Activated naive CD4-positive, alpha-beta T cell (primary cell): ENCODE measurements at places on chromosomes 6 and 20.

- no peak for DNase-seq
Observed at GRCh38 chr20:57412347-57413029, 21.3 kb downstream of the RBM38 start.

DNA sequence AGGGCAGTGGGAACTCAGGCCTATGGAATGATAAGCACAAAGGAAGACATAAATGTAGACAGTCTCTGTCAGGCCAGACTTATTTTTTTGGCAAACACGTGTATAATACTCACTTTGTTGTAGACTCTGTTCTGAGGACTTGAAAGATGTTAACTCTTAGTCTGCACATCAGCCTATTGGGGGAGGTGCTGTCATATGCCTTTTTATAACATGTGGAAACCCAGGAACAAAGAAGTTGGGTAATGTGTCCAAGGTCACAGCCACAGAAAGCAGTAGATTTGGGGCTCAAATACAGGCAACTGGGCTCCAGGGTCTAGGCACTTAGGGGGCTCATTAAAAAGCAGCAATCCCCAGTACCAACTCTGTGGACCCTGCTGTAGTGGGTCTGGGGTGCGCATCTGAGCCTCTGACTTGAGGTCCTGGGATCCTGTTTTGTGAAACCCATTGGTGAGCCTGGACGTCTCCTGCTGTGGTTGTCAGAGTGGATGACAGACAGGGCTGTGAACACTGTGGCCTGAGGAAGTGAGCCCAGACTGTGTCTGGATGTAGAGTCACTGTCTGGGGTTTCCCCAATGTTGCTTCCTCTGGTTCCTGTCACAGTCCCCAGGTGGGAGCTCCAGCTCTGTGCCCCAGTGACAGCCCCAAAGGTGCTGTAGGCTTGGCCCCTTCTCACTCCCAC is 50.0 kb downstream of the CDH26 start:
- DNase-seq: no peak

DNA sequence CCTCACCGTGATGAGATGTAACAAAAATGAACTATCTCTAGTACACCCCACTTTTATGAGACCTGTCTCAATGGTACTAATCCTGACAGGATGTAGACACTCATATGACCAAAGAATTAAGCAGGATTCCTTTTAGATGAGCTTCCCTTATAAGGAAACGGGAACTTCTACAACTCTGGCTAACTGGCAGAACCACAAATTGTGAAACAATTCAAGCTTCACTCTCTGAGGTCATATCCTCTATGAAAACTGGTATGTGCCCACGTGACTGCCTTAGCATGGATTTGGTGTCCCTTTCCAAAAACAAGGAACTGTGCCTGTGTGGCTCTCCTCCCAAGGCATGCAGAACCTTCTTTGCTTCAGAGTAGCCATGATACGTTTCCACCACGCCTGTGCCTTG is 14.1 kb upstream of the CPNE5 start:
- no peak for DNase-seq

DNA sequence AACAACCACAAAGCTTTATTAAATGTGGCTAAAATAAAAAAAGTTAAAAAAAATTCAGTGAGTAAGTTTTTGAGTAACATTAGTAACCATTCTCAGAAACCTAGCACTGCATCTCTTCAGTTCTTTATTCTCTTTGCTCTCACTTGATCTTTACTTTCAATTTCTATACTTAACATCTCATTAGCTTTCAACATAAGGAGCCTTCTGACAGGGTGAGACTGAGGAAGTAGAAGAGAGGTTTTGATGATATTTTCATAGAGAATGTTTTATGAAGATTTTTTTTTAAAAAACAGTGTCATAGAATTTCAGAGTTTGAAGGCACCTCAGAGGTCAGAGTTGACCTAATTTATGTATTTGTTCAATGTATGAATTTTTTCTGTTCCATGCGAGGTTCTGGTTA is 60.8 kb downstream of the FAM83B start:
- no peak for DNase-seq

DNA sequence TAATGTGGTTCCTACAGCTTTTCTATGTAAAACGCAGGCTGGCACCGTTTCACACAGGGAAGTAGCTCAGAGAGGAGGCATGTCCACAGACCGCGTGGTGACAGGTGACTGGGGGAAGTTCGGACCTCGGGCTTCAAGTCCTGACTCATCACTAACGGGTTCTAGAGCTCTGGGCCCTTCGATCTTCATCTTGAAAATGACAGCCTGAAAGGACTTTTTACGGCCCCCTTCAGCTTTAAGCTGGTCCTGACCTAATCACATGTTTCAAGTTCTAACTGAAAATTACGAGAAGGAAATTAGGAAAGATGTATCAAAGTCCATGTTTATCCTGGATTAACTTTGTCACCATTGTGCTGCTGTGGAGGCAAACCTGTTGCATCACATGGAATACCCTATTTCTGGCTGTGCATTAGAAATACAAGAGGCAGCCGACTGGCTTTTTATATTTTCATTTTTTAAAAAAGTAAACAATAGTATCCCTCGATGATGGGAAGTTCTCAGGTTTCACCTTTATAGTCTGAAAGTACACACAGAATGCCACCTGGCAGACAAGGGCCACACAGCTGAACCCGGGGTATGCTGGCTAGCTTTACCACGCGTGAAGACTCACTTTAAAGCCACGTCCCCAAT is 2.0 kb downstream of the MAN1A1 start:
- peak; percentile 1 for DNase-seq

- DNase-seq: no peak
Observed at GRCh38 chr6:157091243-157091642, 232.1 kb downstream of the TMEM242 start.

DNA sequence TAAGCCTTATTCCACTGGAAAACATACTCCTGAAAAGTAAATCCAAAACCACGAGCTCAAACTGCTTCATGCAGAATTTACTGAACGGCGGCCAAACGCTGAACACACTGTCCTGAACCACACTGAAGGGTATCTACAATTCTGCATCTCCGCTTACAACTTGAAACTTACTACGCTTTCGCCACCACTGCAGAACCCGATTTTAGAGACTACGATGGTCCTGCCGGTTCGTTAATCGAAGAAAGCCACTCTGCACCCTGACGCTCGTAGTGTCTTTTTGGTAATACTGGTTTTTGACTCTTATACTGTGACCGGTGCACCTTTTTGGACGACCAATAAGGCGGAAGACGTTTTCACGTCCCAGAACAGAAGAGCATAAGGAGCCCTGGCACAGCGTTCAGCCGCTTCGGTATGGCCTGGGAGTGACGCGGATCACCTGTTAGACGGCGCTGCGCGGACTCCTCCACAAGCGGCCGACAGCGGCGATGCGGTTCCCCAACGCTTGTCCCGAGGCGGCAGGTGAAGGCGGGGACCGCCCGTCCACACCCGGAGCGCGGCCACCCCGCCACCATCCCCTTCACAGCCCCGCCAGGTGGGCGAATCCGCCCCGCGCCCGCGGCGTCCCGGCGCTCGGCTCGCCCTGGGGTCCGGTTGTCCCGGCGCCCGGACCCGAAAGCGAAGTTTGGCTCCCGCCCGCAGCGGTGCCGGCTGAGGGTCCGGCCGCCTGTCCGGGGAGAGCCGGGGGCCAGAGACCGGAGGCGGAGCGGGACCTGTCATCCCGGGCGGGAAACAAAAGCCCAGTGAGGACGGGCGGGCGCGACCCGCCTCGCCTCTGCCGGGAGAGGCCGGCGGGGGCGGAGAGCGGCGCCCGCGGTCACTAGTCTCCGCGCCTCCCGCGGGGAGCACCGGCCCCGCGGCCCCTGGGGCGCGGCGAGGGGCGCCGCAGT is 784 bp downstream of the FKBP5 start:
- peak; percentile 27 for DNase-seq

DNA sequence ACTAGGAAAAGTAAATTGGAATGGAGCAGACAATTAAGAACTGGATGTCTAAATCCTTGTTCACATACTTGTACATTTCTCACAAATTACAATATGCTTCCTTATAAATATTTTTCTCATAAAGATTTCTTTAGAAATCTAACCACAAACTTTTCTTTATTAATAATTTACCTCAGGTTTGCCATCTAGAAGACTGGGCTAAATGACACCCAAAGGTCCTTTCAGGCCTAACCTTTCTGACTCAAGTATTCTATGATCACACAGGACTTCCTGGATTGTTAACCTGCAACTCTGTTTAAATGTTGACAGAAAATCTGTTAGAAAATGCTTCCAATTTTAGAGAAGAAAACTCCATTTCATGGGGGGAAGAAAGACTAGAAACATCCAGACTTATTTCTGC is 330.5 kb upstream of the MAP3K7 start:
- no peak for DNase-seq
